Erythroblast (primary cell): ENCODE measurements at places on chromosomes 16 and 17.

DNA sequence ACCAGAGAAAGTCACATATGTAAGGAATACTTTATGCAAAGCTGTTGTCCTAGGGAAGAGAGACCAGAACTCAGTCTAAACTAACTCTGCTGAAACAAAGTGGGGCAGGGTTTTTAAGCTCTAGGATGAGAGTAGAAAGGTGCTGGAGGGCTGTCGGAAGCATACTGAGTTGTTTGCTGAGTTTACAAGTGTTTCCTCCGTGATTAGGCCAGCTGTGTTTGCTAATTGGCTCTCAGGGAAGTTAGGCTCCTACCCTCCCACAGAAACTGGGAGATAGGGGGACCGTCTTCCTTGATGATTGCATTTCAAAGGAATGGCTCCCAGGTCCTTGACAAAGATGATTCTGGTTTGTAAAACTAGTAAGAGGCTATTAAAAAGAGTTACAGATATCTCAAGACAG is 24.4 kb upstream of the CRYM start:
- DNase-seq, result no peak

GRCh38 chr17:50352072-50352692 is 6.3 kb downstream of the XYLT2 start:
- DNase-seq, result no peak

- no peak for DNase-seq
These were observed 205.9 kb downstream of the HS3ST4 start for GRCh38 chr16:25897702-25898101.

GRCh38 chr17:77959926-77960521 is 1.5 kb downstream of the TNRC6C start:
- DNase-seq, result no peak

DNA sequence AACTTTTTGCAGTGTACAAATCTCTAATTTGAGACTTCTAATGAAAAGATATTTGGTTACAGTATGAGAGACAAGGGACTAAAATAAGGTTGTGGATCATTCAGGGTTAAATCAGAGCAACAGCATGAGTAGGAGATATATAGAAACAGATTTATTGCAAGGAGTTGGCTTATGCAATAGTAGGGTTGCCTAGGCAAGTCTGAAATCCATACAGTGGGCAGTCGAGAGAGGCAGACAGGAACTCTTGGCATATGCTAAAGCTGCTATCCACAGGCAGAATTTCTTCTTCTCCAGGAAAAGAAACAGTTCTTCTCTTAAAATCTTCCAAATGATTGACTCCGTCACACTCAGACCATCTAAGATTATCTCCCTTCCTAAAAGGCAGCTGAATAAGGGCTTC is 500.8 kb downstream of the MAF start:
- DNase-seq, result no peak

DNA sequence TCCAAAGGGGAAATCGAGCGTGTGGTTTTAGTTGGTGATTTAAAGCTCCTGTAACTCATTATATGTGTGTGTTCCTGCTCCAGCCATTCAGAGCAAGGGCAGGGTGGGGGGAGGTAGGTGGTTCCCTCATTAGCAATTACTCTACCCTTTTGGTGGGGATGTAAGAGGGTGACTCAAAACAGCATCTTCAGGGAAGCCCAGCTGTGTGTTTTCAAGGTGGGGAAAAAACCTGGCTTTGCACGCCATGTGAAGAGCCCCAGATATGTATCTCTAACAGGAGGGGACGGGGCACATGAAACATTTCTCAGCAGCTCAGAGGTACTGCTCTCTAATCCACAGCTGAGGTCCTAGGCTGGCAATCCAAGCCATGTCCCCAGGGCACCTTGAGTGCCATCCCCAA is 241.3 kb upstream of the ZFHX3 start:
- DNase-seq, result no peak

DNA sequence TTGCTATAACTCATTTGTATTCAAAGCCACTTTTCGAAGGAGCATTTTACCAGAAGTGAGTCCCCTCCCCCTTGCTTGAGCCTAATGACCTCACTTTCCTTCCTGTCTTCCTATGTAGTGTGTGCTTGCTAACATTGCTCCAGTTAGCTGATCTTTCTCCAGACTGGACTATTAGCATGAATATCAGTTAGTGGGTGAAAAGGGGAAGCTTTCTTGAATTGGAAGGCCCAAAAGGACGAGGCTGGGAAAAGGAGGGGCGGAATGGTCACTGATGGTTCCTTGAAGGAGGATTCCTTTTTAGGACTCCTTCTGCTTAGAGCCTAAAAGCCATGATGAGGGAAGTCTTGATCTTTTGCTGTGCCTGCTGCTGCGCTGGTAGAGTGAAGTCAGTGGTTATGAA is 11.9 kb downstream of the MAP3K3 start:
- no peak for DNase-seq

GRCh38 chr16:9068886-9069285 is 22.6 kb upstream of the HAPSTR1 start:
- no peak for DNase-seq

DNA sequence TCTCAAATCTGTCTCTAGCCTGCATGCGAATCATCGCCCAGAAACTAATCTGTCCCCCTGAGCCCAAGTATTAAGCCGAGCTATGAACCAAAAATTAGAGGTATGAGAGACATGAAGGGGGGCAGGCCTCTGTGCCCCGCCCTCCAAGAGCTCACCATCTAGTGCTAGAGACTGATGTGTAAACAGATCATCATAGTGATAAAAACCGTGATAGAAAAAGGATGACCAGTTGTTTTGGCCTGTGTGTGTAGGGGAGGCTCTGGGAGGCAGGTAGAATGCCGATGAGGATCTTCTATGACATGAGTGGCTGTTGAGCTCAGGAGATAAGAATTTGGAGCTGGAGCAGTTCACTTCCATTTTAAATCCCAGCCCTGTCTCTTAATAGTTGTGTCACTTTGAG is 89.1 kb upstream of the TBX2 start:
- no peak for DNase-seq

DNA sequence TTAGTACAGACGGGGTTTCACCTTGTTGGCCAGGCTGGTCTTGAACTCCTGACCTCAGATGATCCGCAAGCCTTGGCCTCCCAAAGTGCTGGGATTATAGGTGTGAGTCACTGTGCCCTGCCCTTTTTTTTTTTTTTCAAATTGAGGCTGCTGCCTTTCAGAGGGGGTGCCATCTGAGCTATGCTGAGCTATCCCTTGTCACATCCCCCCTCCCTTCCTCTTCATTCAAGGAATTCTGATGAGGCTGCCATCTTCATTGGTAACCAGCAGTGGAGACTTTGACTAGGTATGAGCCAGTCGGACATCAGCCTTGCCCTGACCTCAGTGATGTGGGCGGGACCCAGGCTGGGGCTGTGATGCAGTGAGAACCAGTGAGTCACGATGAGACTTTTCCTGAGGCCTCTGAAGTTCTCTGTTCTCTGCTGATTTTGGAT is 24.4 kb upstream of the GPT2 start:
- DNase-seq, result no peak

DNA sequence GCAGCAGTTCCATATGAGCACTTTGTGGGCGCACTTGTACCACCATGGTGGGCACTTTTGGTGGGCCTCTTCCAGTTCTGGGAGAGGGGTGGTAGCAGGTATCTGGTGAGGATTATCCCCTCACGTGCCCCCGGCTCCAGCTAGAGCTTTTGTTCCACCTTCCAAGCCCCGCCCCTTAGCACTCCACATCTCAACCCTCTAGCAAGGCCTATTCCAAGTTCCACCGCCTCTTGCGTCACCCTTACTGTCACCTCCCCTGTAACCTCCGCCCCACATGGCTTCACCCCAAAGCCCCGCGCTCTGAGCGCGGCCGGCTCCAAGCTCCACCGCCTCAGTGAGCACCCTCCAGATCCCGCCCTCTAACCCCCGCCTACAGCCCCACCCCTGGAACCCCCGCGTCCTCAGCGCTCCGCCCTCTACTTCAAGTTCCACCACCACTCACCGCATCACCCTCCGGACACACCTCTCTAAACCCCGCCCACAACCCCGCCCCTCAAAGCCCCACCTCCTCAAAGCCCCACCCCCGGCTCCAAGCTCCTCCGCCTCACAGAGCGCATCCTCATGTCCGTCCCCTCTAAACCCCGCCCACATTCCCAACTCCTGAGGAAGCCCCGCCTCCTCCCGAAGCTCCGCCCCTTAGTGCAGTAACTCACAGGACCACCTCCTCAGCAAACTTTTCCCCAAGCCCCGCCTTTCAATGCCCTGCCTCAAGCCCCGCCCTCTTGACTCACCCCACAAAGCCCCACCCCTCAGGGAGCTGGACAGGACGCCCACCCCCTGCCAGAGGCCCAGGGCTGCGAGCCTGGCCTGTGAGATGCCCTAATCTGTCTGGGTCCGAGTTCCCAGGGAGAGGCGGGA is 11.1 kb downstream of the SCN4A start:
- peak; percentile 89 for DNase-seq

DNA sequence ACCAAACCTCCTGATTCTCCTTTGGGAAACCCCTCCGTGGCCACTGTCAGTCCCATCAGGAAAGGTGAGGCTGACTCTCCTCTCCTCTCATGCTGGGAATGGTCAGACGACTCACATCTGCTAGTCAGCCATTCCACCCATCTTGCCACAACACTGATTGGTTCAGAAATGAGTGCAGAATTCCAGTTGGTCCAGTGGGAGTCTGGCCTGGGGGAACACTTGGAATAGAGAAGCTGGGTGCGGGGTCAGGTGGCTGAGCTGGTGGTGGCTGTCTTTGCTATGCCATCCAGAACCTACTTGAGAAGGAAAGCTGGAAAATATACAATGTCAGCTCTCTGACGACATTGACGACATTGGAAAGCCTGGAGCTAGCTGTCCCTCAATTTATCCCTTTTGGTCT is 23.6 kb upstream of the PLLP start:
- no peak for DNase-seq

- DNase-seq, result no peak
These were observed 6.0 kb downstream of the LYRM1 start for GRCh38 chr16:20906341-20907255.

GRCh38 chr17:44575403-44575802 is 18.1 kb downstream of the FZD2 start:
- no peak for DNase-seq

GRCh38 chr17:79406316-79406715 is 204.5 kb downstream of the RBFOX3 start:
- DNase-seq, result no peak

- DNase-seq, result no peak
These were observed 37.3 kb upstream of the AXIN2 start for GRCh38 chr17:65598746-65599145.

- DNase-seq, result no peak
These were observed 91.5 kb upstream of the HAS3 start for GRCh38 chr16:69013991-69014390.

DNA sequence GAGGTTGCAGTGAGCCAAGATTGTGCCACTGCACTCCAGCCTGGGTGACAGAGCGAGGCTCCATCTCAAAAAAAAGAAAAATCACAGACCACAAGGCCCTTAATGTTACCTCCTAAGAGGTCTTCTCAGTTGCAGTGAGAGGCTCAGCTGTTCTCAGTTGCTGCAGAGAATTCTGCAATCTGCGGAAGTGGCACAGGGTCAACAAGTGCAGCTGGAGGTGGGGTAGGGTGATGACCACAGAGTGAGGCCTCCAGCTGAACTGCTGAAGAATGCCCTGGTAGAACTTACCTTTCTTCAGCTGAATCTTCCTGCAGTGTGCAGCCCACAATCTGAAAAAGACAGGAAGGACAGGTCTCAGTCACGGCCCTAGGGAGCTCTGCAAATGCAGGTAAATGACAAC is 26.3 kb downstream of the CNTNAP1 start:
- DNase-seq, result no peak

DNA sequence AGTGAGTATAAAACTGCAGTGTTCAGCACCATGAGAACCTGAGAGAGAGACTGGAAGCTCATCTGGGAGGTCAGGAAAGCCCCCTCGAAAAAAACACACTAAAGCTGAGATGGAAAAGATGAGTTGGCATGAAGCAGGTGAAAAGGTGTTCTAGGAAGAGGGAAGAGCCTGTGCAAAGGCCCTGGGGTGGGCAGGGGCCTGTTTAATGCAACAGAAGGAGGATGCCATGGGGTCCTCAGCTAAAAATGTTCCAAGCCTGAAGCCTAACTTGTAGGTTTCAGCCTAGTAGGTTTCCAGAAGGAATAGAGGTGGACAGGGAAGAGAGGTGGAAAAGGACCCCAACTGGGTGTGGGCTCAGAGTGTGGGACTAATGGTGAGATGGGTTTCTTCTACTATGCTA is 242.3 kb upstream of the ZFHX3 start:
- DNase-seq, result no peak

- DNase-seq, result no peak
These were observed 113.3 kb downstream of the IRF8 start for GRCh38 chr16:86012221-86012620.

- DNase-seq, result no peak
These were observed 1.8 kb downstream of the RUNDC3A start for GRCh38 chr17:44310188-44310587.

- no peak for DNase-seq
These were observed 24.6 kb downstream of the HOXB1 start for GRCh38 chr17:48506246-48506645.

DNA sequence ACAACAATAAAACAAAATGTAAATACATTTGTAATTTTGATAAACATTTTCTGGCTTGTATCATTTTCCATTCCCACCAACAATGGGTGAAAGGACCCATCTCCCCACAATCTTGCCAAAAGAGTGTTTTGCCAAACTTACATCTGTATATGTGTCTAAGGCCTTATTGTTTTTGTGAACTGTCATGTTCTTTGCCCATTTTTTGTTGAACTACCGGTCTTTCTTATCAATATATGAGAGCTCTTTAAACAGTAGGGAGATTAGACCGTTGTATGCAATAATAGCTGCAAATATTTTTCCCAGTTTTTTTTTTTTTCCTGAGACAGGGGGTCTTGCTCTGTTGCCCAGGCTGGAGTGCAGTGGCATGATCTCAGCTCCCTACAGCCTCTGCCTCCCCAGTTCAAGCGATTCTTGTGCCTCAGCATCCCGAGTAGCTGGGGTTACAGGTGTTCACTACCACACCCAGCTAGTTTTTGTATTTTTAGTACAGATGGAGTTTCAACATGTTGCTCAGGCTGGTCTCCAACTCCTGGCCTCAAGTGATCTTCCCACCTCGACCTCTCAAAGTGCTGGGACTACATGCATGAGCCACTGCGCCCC is 9.6 kb upstream of the STX4 start:
- DNase-seq, result no peak

DNA sequence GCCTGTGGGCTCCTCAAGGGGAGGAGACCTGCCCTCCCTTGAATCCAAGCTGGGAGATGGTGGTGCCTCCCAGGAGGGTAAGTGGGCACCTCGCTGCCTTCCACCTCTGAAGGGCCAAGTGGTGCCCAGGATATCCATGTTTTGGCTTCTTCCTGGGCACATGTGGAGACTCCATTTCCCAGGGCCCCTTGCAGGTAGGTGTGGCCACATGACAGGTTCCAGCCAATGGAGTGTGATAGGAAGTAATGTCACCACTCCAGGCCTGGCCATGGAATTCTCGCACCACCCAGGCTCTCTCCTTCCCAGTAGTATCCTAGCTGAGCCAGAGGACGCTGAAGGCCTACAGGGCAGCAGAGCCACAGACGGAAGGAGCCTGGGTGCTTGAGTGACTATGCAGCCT is 17.6 kb upstream of the PEMT start:
- no peak for DNase-seq

- DNase-seq, result no peak
These were observed 31.3 kb upstream of the RASD1 start for GRCh38 chr17:17527534-17527933.
